ENCODE measurements at places on chromosomes 13 and 19. TPM values are rescaled to one million over a fixed set of nuclear protein-coding genes. Genes with fewer than 3 reads are reported as not detected.

GRCh38 chr13:45928843-45929242 is 77.3 kb upstream of the SIAH3 start:
- no peaks in the 10 kb centered on the region for H3K36me3 ChIP-seq
- no peak for DNase-seq
- H3K27me3 ChIP-seq = no peaks in the 10 kb centered on the region

DNA sequence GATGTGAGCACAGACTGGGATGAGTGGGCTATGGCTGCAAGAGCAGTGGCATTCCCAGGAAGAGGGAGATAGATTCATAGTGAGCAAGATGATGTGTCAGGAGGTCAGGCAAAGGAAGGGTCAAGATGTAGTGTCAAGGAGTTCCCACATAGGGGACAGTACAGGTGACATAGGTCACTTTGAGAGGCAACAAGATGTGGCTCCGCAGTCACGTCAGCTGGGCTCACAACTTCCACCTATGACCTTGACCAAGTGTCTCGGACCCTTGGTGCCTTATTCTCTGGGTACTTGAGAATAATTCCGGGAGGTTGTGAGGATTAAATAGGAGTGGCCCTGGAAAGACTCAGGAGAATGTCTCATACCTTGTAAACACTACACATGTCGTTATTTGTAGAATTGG is 10.5 kb downstream of the ZNF317 start:
- DNase-seq = no peak
- peaks cover 91% of the 10 kb centered on the region for H3K36me3 ChIP-seq
- H3K4me3 ChIP-seq = no peak overlapping the region
- peaks cover 3% of the 10 kb centered on the region for H3K27me3 ChIP-seq
- peaks cover under 1% of the 10 kb centered on the region for H3K4me1 ChIP-seq

DNA sequence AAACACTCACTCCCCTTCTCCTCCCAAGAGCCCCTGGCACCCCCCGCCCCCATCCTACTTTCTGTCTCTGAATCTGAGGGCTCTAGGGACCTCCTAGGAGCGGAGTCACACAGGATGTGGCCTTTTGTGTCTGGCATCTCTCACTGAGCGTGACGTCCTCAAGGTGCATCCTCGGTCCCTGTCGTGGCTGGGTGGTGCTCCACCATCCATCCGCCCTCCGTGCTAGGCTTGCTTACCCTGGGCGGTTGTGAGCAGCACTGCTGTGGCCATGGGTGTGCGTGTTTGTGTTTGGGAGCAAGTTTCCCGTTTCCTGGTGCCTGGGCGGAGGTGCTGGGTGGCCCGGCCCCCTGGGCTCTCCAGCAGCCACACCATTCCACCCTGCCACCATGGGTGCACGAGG is 12.2 kb downstream of the PLEKHJ1 start:
- H3K36me3 ChIP-seq = peaks cover 29% of the 10 kb centered on the region
- H3K27me3 ChIP-seq = no peaks in the 10 kb centered on the region
- DNase-seq = no peak
- H3K4me3 ChIP-seq = no peak overlapping the region
- H3K4me1 ChIP-seq = no peaks in the 10 kb centered on the region

GRCh38 chr13:37700887-37701286 is 102.3 kb upstream of the POSTN start:
- no peak overlapping the region for H3K27ac ChIP-seq
- H3K4me3 ChIP-seq = no peak overlapping the region
- no peaks in the 10 kb centered on the region for H3K4me1 ChIP-seq
- H3K27me3 ChIP-seq = no peaks in the 10 kb centered on the region
- DNase-seq = no peak

- no peak for DNase-seq
- no peaks in the 10 kb centered on the region for H3K27me3 ChIP-seq
- peak overlapping the region; percentile 92 for H3K4me3 ChIP-seq
- H3K36me3 ChIP-seq = peaks cover 13% of the 10 kb centered on the region
Observed at GRCh38 chr19:10316229-10317044, 622 bp upstream of the FDX2 start.

DNA sequence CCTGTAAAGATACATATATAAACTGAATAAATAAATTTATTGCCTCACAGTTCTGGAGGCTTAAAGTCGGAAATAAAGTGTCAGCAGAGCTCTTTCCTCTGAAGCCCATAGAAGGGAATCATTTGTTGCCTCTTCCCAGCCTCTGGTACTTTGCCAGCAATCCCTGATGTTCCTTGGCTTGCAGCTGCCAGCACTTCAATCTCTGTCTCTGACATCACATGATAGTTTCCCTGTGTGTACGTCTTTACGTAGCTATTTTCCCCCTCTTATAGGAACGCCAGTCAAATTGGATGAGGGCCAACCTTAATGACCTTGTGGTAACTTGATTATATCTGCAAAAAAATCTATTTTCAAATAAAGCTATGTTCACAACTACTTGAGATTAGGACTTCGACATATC is 250.9 kb downstream of the LIG4 start:
- 0 out of 2 replicates have a peak, but pooled peaks cover 4% of the 10 kb centered on the region for H3K36me3 ChIP-seq
- no peak overlapping the region for H3K4me3 ChIP-seq
- H3K27ac ChIP-seq = no peak overlapping the region
- no peaks in the 10 kb centered on the region for H3K27me3 ChIP-seq
- peaks cover 12% of the 10 kb centered on the region for H3K4me1 ChIP-seq

GRCh38 chr13:59495299-59495698 is 668.4 kb downstream of the DIAPH3 start:
- peaks cover 37% of the 10 kb centered on the region for H3K4me1 ChIP-seq
- H3K27me3 ChIP-seq = peaks cover 8% of the 10 kb centered on the region
- DNase-seq = no peak
- H3K27ac ChIP-seq = no peak overlapping the region

GRCh38 chr19:43329989-43330388 is 23.5 kb upstream of the CD177 start:
- peaks cover 6% of the 10 kb centered on the region for H3K36me3 ChIP-seq
- H3K27me3 ChIP-seq = peaks cover 13% of the 10 kb centered on the region
- DNase-seq = no peak
- H3K27ac ChIP-seq = no peak overlapping the region
- peaks cover 25% of the 10 kb centered on the region for H3K4me1 ChIP-seq
- no peak overlapping the region for H3K4me3 ChIP-seq

Gene IL11
- 1.2 TPM for total RNA-seq

Gene KIR2DL3
- not detected for total RNA-seq

DNA sequence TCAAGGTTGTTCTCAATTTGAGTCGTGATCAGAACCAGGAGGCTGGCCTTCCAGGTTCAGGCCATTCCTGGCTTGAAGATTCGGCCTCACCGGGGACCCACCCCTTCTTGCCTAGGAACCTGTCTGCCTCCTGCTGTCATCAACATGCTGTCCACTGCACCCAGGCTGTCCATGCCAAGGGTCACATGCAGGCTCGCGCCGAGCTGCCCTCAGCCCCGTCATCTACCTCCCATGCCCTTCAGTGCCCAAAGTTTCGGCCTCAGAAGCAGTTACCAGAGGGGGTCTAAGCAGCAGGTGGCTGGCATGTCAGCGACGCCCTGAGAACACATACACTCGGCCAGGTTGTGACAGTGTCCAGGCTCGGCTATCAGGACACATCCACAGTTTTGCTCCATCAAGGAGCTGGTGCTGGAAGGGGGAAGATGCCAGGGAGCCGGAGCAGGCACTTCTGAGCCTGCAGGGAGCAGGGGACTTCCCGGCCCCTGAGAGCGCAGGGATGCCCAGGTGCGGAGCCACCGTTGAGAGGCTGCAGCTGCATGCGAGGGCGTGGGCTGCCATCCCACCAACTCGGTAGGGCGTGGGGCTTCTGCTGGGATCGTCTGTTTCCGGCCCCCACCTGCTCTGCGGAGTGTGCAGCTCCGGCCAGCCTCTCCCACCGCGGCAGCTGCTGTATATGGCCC is 590.9 kb upstream of the SLITRK5 start:
- no peaks in the 10 kb centered on the region for H3K27me3 ChIP-seq
- no peaks in the 10 kb centered on the region for H3K36me3 ChIP-seq
- no peak overlapping the region for H3K27ac ChIP-seq
- no peak overlapping the region for H3K4me3 ChIP-seq

Gene ZNF578
- 21.9 TPM for total RNA-seq

Gene EID2B
- total RNA-seq = 2.7 TPM

GRCh38 chr19:19445911-19446361 is 40.5 kb downstream of the GATAD2A start:
- H3K36me3 ChIP-seq = peaks cover 5% of the 10 kb centered on the region
- H3K27me3 ChIP-seq = no peaks in the 10 kb centered on the region
- no peak overlapping the region for H3K4me3 ChIP-seq

- H3K36me3 ChIP-seq = no peaks in the 10 kb centered on the region
- peaks cover 13% of the 10 kb centered on the region for H3K4me1 ChIP-seq
- H3K27ac ChIP-seq = no peak overlapping the region
- peaks cover 67% of the 10 kb centered on the region for H3K27me3 ChIP-seq
- peak; percentile 59 for DNase-seq
Observed at GRCh38 chr19:919199-920050, 2.3 kb downstream of the KISS1R start.

- no peak for DNase-seq
- no peak overlapping the region for H3K4me3 ChIP-seq
- H3K4me1 ChIP-seq = peaks cover 11% of the 10 kb centered on the region
- H3K27me3 ChIP-seq = no peaks in the 10 kb centered on the region
- H3K36me3 ChIP-seq = peaks cover 28% of the 10 kb centered on the region
- H3K27ac ChIP-seq = no peak overlapping the region
Observed at GRCh38 chr13:45133396-45134118, 13.2 kb downstream of the GTF2F2 start.

GRCh38 chr19:10152100-10152499 is 32.4 kb upstream of the EIF3G start:
- no peaks in the 10 kb centered on the region for H3K4me1 ChIP-seq
- H3K4me3 ChIP-seq = no peak overlapping the region
- DNase-seq = no peak

DNA sequence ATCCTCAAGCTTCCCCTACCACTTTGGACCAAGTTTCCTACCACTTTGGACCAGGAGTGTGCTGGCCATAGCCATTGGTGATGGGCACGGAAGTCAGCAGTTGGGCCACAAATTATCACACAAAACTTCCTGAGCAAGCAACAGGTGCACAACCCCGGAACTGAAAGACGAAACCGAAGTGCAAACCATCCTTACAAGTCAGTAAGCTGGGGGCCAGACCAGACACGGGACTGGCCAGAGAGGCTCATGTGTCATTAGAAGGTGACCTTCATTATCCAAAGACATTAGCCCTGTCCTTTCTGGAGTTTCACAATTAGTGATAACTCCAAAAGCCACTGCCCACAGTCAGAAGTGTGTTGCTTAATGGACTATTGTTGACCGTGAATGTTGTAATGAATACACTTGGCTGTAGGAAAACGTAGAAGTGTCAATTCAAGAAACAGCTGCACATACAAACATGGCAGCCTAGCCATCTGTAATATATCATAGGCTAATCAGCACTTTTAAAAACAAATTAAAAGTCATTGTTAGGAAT is 244.1 kb upstream of the IRS2 start:
- H3K27me3 ChIP-seq = no peaks in the 10 kb centered on the region
- H3K36me3 ChIP-seq = no peaks in the 10 kb centered on the region
- H3K27ac ChIP-seq = no peak overlapping the region

GRCh38 chr19:42214810-42215485 is 2.5 kb downstream of the DEDD2 start:
- H3K4me1 ChIP-seq = peaks cover 30% of the 10 kb centered on the region
- no peaks in the 10 kb centered on the region for H3K27me3 ChIP-seq
- H3K36me3 ChIP-seq = peaks cover 34% of the 10 kb centered on the region
- H3K4me3 ChIP-seq = peak overlapping the region; percentile 97
- H3K27ac ChIP-seq = peak overlapping the region; percentile 3

- no peaks in the 10 kb centered on the region for H3K27me3 ChIP-seq
- no peak overlapping the region for H3K27ac ChIP-seq
- peaks cover 15% of the 10 kb centered on the region for H3K36me3 ChIP-seq
Observed at GRCh38 chr19:5269926-5270325, 70.7 kb downstream of the PTPRS start.

Gene HIPK4
- total RNA-seq = 0.31 TPM

DNA sequence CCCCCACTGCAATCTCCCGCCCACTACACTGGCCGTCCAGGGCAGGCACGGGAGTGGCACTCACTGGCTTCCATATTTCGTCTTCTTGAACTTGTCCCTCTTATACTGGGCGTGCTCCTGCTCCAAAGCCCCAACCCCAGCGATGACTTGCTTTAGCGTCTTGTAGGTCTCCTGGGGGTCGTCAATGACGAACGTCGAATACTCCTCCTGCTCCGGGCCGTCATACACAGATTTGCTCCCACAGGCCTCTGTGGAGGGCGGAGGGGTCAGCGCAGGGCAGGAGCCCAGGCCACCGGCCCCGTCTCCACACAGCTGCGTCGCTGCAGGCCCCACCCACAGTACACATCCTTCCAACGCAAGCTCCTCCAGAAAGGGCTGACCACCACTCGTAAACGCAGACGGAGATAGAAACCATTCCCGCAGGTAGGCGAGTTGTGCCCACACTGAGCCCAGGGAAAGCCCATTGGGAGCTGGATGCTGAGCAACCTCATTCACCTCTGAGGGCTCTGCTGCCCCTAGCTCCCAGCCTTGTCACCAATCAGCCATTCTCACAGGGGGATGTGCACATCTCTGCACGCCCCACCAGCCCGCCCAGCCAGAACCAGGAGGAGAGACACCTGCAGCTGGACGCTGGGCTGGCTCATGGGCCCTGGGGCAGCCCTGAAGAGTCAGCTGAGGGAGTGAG is 7.9 kb upstream of the C13orf46 start:
- H3K36me3 ChIP-seq = peaks cover 22% of the 10 kb centered on the region
- no peak overlapping the region for H3K4me3 ChIP-seq
- H3K27ac ChIP-seq = no peak overlapping the region
- no peak for DNase-seq

DNA sequence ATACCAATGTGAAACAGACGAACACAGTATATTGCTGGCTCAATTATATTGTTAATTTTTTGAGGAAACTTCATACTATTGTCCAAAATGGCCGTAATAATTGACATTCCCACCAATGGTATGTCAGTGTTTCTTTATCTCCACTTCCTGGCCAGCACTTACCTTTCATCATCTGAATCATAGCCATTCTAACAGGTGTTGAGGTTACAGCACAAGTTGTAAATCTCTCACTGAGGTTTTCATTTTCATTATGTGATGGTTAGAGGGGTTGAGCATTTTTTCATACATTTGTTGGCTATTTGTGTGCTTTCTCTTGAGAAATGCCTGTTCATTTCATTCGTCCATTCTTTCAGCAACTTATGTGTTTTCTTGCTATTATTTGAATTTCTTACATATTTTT is 824.0 kb downstream of the UQCRFS1 start:
- no peaks in the 10 kb centered on the region for H3K27me3 ChIP-seq
- H3K4me3 ChIP-seq = no peak overlapping the region
- H3K36me3 ChIP-seq = no peaks in the 10 kb centered on the region
- DNase-seq = no peak

DNA sequence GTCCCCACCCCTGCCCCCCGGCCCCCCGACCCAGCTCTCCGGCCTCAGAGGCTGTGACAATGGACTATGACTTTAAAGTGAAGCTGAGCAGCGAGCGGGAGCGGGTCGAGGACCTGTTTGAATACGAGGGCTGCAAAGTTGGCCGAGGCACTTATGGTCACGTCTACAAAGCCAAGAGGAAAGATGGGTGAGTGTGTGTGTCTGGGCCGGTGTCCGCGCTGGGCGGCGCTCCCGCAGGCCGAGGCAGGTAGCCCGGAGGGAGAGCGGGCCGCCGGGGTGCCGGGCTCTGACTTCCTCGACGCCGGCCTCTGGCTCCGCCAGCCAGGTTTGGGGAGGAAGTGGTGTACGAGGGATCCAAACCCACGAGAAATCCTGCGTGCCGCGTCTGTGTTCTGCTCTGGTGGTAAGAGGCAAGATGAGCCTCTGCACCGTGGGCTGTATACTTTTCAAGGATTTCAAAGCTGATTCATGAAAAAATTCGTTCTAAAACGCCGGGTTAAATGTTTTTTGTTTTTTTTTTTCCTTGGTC is 718 bp downstream of the CDK8 start:
- H3K4me3 ChIP-seq = peak overlapping the region; percentile 89
- no peak overlapping the region for H3K27ac ChIP-seq
- peaks cover 31% of the 10 kb centered on the region for H3K4me1 ChIP-seq
- no peaks in the 10 kb centered on the region for H3K36me3 ChIP-seq
- peaks cover 7% of the 10 kb centered on the region for H3K27me3 ChIP-seq
